EL (cell line): ENCODE measurements at places on chromosomes 6 and 20.

GRCh38 chr6:20454204-20454824 lies 52.6 kb downstream of the E2F3 start:
- no peak for DNase-seq

DNA sequence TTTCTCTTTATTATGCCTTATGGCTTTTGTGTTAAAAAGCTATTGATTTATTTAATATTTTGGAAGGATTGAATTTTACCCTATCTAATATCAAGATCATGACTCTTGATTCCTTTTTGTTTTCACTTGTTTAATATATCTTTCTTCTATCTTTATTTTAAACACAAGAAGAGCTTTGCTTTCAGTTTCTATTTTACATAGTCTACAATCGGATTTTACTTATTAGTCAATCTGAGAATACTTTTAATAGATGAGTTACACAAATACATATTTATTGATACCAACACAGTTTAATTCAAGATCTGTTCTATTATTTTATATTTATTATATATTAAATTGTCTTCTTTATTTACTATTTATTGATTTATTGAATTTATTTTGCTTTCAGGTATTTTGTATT lies 218.8 kb downstream of the ESR1 start:
- no peak for DNase-seq

DNA sequence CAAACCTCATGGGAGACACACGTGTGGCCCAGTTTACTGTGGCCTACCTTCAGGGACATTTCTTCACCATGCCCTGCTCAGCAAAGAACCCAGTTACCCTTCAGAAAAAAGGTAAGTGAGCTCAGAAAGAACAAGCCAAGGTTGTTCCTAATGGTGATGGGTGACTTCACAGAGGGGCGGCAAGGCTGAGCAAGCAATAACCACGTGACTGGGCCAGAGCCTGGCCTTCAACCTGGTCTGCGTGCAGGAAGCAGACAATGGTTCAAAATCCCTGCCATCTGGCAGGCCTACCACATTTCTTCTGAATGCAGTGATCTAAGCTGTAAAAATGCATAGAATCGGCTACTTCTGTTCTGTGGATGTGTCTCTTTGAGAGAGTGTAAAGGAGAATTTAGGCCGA lies 115.5 kb upstream of the CST7 start:
- no peak for DNase-seq

DNA sequence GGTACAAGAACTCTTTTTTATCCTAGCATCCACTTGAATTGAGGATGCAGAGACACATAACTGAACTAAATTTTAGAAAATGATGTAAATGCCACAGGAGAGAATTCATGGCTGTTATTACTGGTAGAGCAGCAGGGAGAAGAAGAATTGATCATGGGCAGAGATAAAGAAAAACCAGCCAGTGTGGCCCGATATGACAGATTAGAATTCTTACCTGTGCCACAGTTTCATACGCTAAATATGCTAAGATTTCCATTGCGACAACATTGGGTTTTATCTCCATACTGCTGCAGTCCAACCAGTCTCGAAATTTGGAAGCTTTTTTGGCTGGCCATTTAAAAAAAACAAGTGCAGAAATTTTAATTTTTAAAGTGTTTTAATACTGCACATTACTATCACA lies 373.8 kb upstream of the RUNX2 start:
- DNase-seq, result no peak

DNA sequence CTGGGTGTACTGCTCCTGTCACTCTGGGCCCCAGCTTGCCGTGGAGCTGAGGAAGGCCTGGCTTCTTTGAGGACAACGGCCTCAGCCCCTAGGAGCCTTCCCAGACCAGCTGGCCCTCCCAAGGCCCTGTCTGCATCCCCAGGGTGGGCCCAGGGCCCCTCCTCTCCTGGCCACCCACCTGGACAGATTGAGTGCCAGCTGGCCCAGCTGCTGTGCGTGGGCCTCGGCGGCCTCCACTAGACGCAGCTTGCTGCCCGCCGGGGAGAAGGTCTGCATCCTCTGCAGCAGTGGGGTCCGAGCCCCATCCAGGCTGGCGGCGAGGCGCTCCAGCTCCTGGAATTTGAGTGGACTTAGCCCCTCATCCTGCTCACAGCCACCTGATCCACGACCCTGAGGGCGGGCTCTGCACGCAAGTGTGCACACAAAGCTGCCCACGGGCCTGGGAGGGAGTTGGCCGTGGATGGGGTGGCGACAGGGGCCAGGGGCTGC lies 14.4 kb downstream of the ADRM1 start:
- DNase-seq, result no peak

GRCh38 chr6:39425346-39426072 lies 103.0 kb upstream of the KCNK16 start:
- no peak for DNase-seq

GRCh38 chr6:25560865-25561264 lies 91.2 kb upstream of the SCGN start:
- no peak for DNase-seq

DNA sequence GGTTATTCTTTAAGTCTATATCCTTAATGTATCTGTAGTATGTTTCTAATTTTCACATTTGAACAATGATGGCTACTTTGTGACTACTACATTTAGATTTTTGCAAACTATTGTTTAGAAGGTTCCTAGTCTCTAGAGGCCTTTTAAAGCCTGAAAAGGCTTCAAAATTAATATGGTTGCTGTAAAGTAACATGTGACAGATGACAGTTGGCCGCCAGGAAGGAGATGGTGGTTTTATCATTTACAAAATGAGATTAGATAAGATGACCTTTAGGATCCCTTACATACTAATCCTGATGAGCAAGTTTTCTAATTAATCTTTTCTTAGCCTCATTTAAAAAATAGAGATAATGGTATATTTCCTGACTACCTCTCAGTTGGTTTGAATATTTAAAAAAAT lies 18.8 kb downstream of the SCAF8 start:
- DNase-seq, result no peak
